ENCODE measurements at places on chromosomes 12 and 14.

GRCh38 chr14:104885031-104885972, 20.2 kb downstream of the CEP170B start:
- DNase-seq, result no peak

DNA sequence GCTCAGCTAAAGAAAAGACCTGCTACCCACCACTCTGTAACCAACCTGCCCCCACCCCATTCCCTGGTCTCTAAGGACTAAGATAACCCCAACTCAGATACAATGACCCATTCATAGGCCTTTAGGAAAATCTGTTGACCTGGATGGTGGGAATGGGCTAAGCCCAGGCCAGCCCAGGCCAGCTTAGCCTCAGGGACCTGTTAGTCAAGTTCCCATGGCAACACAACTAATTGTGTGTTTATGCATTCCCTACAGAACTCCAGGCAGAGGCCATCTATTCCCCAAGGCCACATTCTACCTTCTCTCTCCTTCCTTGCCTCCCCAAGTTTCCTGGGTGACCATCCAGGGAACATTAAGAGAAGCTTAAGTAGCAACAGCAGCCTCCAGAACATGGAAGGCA, 16.1 kb upstream of the KRT8 start:
- DNase-seq, result no peak

- no peak for DNase-seq
These were observed 20.5 kb downstream of the PEX5 start for GRCh38 chr12:7209958-7210357.

GRCh38 chr12:46435625-46436024, 63.1 kb upstream of the SLC38A2 start:
- DNase-seq, result no peak

DNA sequence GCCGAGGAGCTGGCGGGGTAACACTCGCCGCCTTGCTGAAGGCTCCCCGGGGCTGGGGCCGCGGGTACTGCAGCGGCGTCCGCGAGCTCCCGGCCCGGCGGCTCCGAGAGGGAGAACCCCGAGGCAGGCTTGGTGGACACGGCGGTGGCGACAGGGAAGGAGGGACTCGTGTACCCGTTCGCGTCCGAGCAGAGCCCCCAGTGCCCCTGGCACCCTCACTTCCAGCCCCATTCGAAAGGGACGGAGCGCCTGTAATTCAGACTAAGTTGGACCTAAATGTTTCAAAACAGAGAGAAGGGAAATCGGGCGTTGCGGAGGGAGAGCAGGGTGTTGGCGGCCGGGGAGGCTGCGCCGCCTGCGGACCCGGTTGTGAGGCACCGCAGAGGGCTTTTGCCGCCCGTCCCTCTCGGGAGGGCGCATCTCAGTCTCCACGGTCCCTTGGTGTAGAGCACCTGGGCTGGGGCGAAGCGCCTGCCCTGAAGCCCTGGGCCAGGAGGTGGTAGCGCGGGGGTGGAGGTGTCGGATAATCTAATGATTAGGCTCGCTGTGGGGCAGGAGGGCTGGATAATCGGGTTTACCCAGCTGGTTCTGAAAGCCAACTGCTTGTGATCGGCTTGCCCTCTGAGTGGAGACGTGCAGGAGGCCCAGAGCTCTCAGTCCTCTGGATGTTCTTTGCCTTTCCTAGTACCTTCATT, 771 bp downstream of the DAAM1 start:
- peak; percentile 35 for DNase-seq

GRCh38 chr14:90198541-90199060, 57.8 kb upstream of the PSMC1 start:
- DNase-seq, result no peak

DNA sequence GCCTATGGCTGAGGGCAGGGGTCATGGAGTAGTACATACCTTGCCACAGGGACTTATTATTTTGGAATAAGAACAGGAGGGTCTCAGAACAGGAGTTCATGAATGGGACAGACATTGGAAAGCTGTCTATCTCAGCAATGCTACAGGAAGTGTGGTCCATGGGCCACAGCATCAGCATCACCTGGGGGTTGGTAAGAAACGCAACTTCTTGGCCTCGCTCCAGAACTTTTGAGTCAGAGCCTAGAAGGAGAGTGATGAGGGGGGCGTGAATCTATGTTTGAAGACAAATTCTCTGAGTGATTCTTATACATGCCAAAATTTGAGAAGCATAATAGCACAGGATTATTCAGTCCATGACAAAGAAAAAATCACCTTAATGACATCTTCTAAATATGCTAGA, 156.6 kb downstream of the RPAP3 start:
- no peak for DNase-seq

GRCh38 chr14:37597538-37597913, 2.1 kb downstream of the TTC6 start:
- no peak for DNase-seq

- DNase-seq, result no peak
These were observed 8.3 kb downstream of the LAG3 start for GRCh38 chr12:6780573-6780972.

GRCh38 chr12:132352896-132353800, 23.8 kb upstream of the GALNT9 start:
- DNase-seq, result no peak

GRCh38 chr14:79516009-79516408, 695.3 kb downstream of the DIO2 start:
- no peak for DNase-seq

- peak; percentile 5 for DNase-seq
These were observed 206.0 kb upstream of the MYL2 start for GRCh38 chr12:111126331-111126730.

DNA sequence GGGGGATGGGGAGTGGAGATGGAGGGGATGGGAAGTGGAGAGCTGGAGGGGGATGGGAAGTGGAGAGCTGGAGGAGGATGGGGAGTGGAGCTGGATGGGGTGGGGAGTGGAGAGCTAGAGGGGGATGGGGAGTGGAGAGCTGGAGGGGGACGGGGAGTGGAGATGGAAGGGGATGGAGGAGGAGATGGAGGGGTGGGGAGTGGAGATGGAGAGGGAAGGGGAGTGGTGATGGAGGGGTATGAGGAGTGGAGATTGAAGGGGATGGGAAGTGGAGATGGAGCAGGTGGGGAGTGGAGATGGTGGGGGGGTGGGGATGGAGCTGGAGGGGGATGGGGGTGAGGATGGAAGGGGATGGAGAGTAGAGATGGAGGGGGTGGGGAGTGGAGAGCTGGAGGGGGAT, 26.1 kb downstream of the NCOR2 start:
- no peak for DNase-seq

DNA sequence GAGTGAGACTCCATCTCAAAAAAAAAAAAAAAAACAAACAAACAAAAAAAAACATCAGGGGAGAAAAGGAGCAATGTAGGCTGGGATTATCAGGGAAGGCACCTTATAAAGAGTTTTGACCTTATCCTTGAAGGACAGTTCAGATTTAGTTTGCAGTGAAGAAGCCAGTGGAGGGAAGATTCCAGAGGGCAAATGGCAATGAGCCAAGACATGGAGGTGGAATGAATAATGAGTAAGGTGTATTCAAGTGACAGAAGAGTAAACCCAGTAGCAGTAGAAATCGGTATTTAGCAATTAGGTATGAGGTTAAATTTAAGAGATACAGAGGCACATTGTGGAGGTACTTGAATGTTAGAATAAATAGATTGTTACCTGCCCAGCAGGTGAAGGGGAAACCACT, 2.2 kb upstream of the DUSP16 start:
- no peak for DNase-seq

DNA sequence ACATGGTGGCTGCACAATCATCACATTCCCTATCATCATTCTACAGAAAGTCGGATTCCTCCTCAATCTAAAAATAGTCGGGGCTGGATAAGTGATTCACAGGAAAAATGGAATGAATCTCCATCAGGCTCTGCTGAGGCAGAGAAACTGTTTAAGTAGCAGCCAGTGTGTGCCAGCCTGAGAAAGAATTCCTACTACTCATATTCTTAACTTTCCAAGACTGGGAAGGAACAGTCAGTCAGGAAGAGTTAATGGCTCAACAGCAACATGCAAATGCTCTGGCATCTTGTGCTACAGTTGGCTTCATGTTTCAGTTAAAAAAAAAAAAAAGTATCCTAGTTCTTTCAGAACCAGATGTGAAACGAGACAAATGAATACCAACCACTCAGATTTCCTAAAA, 187.0 kb downstream of the GRIP1 start:
- no peak for DNase-seq

GRCh38 chr14:39247256-39247655, 13.5 kb downstream of the MIA2 start:
- DNase-seq, result no peak

GRCh38 chr14:45089813-45090212, 5.9 kb downstream of the PRPF39 start:
- DNase-seq, result peak; percentile 22

DNA sequence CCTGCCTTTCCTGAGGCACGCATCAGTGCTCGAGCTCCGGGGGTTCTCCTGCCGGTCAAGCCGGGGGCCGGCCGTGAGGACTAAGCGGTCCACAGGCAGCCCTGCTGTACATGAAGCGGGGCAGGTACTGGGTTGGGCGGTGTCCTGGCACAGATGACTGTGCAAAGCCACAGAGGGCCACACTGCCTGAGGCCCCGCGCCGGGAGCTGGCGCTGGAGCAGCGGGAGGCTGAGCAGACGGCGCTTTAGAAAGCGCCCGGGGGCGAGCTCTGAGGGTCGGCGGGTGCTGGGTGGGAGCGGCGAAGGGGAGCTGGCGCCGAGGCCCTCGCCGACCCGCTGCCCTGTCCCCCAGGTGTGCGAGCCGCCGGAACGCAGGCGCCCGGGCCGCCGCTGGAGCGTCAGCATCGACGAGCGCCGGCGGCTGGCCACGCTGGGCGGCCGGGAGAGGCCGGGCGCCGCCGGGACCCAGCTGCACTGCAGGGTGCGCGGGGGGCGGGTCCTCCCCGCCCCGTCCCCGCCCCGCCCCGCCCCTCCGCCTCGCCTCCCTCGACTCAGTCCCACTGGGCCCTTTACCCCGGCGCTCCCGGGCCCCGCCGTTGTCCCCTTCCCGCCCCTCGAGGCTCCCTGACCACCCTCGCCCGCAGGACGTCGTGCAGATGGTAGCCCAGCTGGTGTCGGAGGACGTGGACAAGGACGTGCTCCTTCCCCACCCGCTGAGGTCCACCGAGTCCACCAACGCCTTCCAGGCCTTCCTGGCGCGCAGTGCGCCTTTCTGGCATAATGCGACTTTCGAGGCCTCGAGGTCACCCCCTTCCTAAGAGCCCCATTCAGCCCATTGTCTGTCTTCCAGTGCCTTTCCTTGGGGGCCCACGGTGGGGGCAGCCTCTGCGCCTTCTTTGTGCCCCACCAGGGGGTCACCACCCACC, 8.3 kb upstream of the MTA1 start:
- peak; percentile 14 for DNase-seq

GRCh38 chr12:53090554-53090953, 6.9 kb upstream of the IGFBP6 start:
- DNase-seq, result no peak

- DNase-seq, result peak; percentile 75
These were observed 5.0 kb downstream of the HNRNPC start for GRCh38 chr14:21264025-21264801.

DNA sequence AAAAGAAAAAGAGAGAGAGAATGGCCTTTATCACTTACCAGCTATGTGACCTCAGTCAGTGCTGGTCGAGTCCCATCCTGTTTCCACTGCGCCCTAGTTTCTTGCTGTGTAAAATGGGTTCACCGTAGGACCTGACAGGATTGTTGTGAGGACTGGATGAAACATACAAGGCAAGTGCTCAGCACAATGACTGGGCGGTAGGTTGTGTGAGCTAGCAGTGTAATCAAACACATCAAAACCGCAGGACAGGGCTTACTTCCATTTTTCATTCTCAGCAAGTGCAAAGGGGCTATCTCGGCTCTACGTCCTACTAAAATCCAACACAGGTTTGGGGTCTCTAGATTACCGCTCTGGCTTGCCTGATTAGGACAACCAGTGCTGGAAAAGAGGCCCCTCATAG, 36.4 kb upstream of the ATXN2 start:
- DNase-seq, result no peak

- no peak for DNase-seq
These were observed 444.9 kb downstream of the EGLN3 start for GRCh38 chr14:33505963-33506329.

DNA sequence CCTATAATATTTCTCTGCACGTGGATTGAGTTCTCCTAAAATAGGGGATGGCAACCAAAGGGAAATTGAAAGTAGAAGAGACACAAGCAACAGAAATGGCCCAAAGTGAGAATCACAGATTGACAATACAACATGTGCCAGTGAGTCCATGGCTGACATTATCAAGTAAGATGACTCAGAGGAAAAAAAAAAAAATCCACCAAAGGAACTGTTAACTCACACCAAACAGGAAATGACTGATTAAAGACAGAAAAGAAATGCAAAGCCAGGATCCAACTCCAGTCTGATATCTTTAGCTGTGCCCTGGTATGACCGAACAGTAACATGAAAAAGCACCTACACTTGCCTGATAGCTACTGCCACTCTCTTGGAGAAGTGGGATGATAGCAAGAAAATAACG, 485.0 kb downstream of the PRKD1 start:
- DNase-seq, result no peak

- DNase-seq, result no peak
These were observed 30.9 kb downstream of the TBC1D15 start for GRCh38 chr12:71870416-71870815.

GRCh38 chr14:71730471-71730870, 201.8 kb upstream of the RGS6 start:
- no peak for DNase-seq

DNA sequence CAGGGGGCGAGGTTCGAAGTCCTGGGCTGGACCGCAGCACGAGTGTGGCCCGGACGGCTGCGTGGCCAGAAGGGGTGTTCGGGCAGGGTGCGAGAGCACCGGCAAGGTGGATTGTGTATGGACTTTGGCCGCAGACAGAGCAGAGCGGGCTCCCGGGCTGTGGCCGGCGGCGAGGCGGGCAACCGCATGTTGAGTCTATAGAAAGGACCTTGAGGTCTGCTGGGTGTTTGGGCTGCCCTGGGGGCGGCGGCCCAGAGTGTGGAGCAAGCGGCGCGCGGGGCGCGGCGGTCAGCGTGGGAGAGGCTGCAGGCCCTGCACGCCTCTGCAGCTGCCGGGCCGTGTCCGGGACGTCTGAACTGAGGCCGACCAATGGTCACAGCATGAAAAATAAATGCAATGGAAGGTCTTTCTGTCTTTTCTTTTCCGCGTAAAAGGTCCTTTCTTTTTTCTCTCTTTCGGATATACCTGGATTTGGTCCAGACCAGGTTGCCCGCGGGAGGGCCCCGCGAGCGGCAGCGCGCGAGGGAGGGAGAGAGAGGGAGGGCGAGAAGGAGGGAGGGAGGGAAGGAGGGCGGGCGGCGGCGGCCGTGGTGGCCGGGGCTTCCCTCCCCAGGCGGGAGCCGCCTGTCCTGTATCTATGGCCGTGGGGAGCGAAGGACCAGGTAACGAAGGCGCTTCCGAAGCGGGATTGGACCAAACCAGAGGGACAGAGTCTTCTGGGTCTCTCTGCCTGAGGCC, 5.5 kb upstream of the HOXC9 start:
- DNase-seq, result no peak

GRCh38 chr14:71597287-71597920, 334.8 kb upstream of the RGS6 start:
- no peak for DNase-seq

DNA sequence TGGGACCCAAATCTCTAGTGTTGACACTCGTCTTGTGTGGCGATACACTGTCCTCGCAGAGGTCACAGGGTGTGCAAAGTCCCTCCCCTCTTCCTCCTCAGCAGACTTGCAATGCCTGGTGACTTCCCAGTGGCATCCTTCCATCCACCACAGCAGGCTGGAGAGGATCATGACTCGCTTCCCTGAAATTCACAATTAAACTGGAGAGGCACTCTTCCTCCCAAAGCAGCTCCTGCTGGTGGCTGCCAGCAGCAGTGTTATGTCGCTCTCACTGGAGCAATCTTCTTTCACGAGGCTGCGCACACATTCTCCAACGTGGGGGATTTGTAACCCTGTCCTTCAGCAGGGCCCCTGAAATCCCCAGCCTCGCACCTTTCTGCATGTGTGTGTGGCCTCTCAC, 145.2 kb upstream of the TMCC3 start:
- no peak for DNase-seq

GRCh38 chr12:93832131-93832530, 155.0 kb downstream of the CRADD start:
- DNase-seq, result no peak
